Body of pancreas (tissue), 4 donors: ENCODE measurements at places on chromosomes 3 and 15. TPM values are rescaled to one million over a fixed set of nuclear protein-coding genes. Genes with fewer than 3 reads are reported as not detected.

The SERINC4 gene
- total RNA-seq = not detected

The CADPS gene
- 22.1 TPM for total RNA-seq

The DPH3 gene
- total RNA-seq = 4.9 TPM

The CHRNB4 gene
- total RNA-seq = not detected

The CATSPER2 gene
- 8.3 TPM for total RNA-seq

The FURIN gene
- 88.0 TPM for total RNA-seq

The RTP2 gene
- total RNA-seq = not detected

The IGF2BP2 gene
- total RNA-seq = 19.4 TPM

The ZIC1 gene
- not detected for total RNA-seq

The EFHB gene
- 1.3 TPM for total RNA-seq

The GP5 gene
- not detected for total RNA-seq

The SPATA12 gene
- not detected for total RNA-seq

The WWTR1 gene
- 46.2 TPM for total RNA-seq

The FETUB gene
- total RNA-seq = not detected

The RASA2 gene
- total RNA-seq = 6.9 TPM

The CEP70 gene
- total RNA-seq = 37.4 TPM

The HHLA2 gene
- total RNA-seq = 2.1 TPM

The RAP2B gene
- 6.5 TPM for total RNA-seq
